Stimulated activated naive CD4-positive, alpha-beta T cell (primary cell): ENCODE measurements at places on chromosomes 5 and 9.

- no peak for DNase-seq
Observed at GRCh38 chr5:150700246-150700593, 642 bp downstream of the RBM22 start.

DNA sequence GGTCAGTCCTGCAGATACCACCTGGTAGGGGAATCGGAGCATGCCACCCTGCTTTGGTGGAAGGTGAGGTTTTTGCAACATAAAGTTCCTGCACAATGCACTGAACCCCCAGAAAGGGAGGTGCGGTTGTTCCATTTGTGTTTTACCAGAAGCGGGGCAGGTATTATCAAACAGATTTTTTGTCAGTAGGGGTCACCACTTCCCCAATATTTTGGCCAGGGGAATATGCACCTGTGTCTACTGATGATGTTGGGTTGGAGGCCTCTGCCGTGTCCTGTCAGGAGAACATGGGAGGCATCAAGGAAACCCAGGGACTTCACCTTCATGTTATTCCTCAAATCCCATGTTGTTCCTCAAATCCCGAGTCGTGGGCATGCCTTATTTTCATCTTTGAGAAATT is 438.7 kb downstream of the NTRK2 start:
- no peak for DNase-seq

- DNase-seq = peak; percentile 81
Observed at GRCh38 chr9:113376634-113377567, at the start of gene HDHD3. Gene HDHD3, minus strand, starts transcription at chr9:113376986. Its CDS starts 2,632 bp downstream, at chr9:113374354.

DNA sequence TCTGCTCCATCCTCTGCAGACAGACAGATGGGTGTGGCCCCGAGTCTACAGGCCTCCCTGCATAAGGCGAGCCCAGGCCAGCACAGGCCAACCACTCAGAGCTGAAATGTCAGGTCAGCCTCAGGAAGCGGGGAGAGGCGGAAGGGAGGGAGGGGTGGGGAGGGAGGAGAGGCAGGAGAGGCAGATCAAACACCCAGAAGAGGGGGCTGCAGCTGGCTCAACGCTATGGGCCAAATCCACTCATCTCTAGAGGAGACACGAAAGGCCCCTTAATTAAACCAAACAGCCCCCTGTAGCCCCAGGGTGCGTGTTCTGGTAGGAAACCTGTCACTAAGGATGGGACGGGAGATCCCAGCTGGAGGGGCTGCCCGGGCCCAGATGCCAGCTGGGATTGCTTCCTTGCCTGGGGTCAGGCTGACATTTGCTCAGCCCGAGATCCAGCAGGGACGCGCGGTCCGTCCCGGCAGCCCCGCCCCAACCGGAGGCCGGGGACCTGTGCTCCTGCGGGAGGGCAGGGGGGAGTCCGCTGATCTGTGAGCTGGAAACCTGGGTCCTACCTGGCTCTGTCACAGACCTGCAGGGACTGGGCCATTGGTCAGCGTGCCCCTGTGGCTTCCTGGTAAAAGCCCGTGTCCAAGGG is 97.2 kb upstream of the SARDH start:
- DNase-seq = no peak

DNA sequence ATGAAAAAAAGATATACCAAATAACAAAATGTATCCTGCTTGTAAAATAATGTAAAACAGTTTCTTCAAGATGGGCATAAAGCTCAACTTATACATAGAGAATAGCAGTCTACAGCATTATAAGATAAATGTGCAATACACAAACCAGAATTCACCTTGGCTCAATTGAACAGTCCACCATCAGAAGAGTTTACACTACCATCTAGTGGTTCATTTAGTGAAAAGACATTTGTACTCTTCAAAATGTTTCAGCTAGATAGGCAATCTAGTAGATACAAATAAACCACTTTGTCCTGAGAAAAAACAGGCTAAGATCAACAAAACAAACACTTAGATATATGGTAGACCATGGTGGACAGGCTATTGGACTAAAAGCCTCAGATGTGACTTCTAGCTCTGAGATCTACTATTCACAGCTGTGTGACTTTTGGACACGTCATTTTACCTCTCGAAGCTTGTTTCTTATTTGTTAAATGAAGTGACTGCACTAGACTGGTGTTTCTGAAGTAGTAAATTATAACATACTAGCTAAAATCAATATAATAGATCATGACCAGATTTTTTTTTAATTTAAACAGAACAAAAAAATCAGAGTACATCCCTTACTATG is 22.1 kb upstream of the TPD52L3 start:
- DNase-seq = no peak

DNA sequence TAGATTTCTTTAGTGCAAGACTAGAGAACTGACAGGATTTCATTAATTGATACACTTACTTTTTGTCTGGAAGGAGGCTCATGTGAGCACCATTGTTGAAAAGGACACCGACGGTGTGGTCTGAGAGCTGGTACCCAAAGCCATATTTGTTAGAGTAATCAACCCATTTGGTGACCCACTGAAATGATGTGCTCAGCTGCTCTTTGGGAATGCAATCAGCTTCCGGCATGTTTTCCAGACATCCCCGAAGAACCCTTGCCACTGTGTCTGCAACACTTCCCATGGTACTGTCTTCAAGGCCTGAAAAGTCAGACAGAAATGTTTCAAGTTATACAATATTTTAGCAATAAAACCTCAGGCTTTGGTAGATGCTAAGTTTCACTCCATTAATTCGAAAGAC is 4.4 kb downstream of the PLK2 start:
- DNase-seq = no peak

GRCh38 chr5:91641730-91642350 is 258.7 kb upstream of the ARRDC3 start:
- DNase-seq = no peak

DNA sequence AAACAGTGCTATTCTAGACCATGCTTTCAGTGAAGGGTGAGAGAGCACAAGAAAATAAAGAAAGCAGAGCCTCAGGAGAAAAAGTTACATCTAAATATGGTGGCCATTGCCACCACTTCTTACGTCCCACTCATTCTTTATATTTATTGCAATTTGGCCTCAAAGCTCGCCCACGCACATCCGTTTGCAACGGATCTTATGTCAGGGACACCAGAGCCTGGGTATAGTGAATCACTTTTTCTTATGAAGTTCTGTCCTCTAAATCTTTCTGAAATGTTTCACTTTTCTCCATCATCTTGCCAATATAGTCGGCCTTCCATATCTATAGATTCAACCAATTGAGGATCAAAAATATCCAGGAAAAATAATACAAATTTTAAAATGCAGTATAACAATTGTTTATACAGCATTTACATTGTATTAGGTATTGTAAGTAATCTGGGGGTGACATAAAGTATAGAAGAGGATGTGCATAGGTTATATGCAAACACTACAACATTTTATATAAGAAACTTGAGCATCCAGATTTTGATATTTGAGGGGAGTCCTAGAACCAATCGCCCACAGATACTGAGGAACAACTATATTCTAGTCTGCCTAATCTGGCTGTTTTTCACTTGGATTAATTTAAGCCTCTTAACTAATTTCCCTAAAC is 35.2 kb downstream of the GOLPH3 start:
- no peak for DNase-seq

DNA sequence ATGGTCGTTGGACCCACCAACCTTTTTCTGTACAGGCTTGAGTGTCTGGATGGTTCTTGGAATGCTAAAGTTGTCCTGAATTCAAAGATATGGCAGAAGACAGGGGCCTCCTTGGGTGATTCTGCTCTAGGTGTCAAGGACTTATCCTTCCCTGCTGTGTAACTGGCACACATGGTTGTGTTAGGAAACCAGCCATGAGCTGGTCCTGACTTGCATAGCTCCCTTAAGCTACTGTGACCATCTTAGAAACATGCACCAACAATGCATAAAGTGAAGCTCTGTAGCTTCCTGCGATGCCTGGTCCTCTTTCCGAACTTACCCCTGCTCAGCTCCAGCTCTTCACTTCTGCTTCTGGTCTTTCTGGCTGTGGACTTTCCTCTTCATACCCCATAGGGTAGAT is 224.6 kb downstream of the TLE4 start:
- DNase-seq = no peak

GRCh38 chr5:125965577-125965976 is 457.6 kb upstream of the GRAMD2B start:
- no peak for DNase-seq

DNA sequence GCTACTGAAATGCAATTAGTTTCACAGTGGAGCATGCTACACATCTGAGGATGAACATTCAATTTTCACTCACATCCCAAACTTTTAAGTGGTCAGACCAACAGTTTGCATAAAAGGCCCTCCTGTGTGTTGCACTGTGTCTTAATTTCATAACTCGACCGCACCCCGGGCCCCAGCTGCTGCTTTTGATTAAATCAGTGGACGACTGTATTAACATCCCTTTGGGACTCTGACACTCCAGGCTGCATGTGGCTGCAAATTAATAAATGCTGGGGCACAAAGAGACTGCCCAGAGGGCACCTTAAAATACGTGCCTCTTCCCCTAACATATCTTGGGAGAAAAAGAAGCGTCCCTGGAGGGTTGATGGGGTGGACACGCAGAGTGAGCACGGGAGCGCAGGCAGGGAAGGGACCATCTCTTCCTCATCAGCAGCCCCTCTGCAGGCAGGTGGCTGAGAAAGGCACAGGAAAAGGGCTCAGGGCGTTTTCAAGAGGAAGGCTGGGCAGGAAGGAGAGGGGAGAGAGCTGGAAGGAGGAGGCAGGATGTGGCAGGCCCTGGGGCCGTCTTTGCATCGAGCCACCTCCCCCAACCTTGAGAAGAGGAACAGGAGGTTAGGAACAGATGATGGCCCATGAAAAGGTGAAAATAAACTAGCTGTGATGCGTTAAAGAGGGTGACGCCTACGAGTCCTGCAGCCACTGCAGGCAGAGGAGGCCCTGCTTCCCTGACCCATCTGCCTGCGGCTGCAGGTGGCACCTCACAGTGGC is 18.6 kb downstream of the MED10 start:
- no peak for DNase-seq

GRCh38 chr9:93088656-93089015 is 7.4 kb upstream of the CARD19 start:
- DNase-seq = no peak

DNA sequence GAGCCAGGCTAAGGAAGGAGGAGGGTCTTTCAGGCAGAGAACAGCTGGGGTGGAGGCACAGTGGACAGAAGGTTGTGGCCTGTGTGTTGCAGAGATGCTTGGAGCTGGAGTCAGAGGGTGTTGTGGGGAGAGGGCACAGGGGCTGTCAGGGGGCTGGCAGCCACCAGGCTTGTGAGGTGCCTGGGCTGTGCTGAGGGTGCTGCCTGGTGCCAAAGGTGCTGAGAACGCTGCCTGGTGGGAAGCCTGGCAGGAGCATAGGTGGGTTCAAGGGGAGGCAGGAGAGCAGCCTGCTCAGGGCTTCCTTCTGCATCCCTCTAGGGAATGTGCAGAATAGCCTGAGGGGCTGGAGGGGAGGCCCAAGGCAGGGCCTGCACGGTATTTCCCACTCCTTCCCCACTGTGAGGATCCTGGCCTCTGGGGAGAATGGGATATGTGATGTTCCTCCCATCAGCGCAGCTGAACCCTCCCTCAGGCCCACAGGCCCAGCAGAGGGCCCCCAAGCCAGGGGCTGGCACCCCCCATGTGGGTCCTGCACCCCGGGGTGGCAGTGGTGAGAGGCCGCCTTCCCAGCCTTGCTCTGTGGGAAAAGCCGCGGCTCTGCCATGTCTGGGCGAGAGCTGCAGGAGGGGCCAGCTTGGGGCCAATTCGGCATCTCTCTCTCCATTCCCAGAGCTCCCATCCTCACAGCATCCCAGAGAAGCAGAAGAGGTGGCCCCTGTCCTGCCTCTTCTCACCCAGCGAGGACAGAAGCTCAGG is 76.3 kb downstream of the CACNA1B start:
- DNase-seq = no peak

DNA sequence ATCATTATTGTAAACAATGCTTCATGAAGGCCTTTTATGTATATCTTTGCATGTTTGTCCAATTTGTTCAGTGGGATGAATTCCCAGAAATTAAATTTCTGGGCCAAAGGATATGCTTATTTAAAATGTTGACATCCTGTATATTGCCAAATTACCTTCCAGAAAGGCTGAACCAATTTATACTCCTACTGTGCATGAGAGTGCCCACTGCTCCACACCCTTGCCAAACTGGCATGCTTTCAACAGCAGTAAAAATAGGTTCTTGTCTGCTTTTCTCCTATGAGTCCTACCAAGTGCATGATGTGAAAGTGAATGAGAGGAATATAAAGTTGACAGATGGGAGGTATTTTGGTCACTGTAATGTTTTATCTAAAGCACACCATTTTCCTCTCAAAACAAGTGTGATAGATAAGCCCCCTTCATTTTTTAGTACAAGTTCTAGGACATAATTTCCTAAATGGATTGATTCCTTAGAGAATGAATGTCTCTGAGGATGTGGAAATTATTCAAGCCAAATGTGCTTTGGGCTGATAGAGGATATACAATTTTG is 70.5 kb upstream of the ERBIN start:
- DNase-seq = no peak

GRCh38 chr9:2492161-2492560 is 129.4 kb upstream of the VLDLR start:
- no peak for DNase-seq

DNA sequence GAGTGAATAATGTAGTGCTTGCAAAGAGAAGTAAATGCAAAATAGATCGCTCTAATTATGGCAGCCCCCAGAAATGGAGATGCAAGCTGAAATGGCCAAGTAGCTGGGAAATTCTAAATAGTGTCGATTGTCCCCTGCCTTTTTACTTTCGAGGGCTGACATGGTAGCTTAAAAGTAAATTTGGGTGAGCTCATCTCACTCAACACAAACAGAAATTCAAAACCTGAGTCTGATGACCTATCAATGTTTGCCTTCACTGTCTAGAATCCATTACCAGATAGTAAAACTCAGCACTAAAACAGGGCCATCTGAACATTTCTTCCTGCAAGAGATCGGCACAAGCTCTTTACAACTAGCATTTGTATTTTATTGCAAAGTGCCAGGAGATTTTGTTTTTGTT is 7.0 kb upstream of the LHX2 start:
- no peak for DNase-seq

- DNase-seq = no peak
Observed at GRCh38 chr5:150515446-150515845, 7.5 kb downstream of the NDST1 start.

- DNase-seq = no peak
Observed at GRCh38 chr5:106962464-106963230, 708.1 kb downstream of the EFNA5 start.

- no peak for DNase-seq
Observed at GRCh38 chr9:94644543-94644942, 5.2 kb upstream of the FBP1 start.

GRCh38 chr9:20074291-20074690 is 285.5 kb upstream of the SLC24A2 start:
- DNase-seq = no peak

- DNase-seq = no peak
Observed at GRCh38 chr9:123191260-123191659, 77.1 kb downstream of the STRBP start.

DNA sequence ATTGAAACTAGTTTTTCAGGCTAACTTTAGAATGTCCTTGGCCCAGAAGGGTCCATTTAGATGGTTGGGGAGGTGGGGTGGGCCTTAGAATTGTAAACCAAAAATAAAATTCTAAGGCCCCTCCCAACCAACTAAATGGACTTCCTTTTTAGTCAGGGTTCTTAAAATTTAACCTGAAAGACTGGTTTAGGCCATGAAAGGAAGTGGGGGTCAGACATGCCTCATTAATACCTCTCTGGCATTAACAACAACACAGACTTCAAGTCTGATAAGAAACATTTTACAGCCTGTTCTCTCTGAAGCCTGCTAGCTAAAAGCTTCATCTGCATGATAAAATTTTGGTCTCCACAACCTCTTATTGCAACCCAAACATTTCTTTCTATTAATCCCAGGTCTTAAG is 65.5 kb upstream of the TNC start:
- DNase-seq = no peak
